CD4-positive, alpha-beta memory T cell (primary cell): ENCODE measurements at places on chromosomes 11 and 22. TPM values are rescaled to one million over a fixed set of nuclear protein-coding genes. Genes with fewer than 3 reads are reported as not detected.
A peak's percentile ranks its signal among the peaks of the same experiment; 100 is the strongest.

KRTAP5-10 gene
- total RNA-seq = not detected

DNA sequence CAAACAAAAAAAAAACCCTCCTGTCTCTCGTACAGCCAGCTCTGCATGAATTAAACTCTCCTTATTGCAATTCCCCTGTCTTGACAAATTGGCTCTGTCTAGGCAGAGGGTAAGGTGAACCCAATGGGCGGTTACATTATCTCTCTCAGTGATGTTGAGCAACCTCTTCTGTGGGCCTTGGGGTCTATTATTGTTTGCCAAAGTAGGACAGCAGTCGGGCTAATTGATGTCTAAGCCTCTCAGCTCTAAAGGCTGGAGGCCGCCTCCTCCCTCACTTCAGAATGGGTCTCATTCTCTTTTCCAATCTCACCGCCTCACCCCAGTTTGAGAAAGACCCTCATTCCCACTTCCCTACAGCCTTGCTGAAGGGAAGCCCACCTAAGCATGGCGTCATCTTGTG is 1.3 kb upstream of the SLC25A45 start:
- H3K36me3 ChIP-seq = peaks cover 12% of the 10 kb centered on the region
- H3K4me1 ChIP-seq = peaks cover 74% of the 10 kb centered on the region
- no peak for DNase-seq

DNA sequence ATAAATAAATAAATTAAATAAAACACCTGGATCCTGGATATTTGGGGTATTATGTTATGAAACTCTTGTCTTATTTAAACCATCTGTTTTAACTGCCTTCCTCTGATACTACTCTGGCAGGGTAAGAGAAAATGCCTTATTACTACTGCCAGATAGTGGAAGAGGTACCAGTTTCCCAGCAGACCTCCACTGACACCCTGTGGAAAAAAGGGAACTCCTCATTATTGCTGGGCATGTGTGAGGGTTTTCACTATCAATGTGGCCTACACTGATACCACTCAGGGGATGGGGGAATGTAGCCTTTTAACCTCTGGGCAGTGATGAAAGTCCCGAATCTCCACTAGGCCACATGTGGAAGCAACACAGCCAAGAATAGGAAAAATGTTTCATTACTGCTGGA is 121.0 kb downstream of the LUZP2 start:
- DNase-seq = no peak
- no peak overlapping the region for H3K27ac ChIP-seq
- H3K36me3 ChIP-seq = no peaks in the 10 kb centered on the region
- H3K27me3 ChIP-seq = no peaks in the 10 kb centered on the region
- H3K4me3 ChIP-seq = no peak overlapping the region
- no peaks in the 10 kb centered on the region for H3K4me1 ChIP-seq

CFAP68 gene
- total RNA-seq = 18.7 TPM

SYT9 gene
- total RNA-seq = not detected

DNA sequence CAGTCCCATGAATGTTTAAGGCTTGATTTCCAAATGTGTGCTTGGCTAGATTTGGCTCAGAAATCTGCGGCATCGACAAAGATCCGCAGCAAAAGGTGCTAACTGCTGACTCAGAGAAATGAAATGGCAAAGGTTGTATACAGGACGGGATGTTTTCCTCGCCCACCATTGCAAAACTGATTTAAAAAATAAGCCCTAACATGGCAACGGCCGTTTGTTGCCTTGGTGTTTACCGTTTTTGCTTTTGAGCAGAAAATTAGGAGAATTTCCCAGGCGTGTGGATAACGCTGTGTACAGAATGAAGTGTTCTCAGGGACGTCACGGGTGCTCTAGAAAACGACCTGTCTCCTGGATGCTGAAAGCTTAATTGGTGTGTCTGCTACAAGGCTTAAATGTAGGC is 70.2 kb downstream of the ARHGAP8 start:
- H3K36me3 ChIP-seq = no peaks in the 10 kb centered on the region
- no peak overlapping the region for H3K27ac ChIP-seq
- H3K27me3 ChIP-seq = no peaks in the 10 kb centered on the region
- no peak overlapping the region for H3K4me3 ChIP-seq
- no peak for DNase-seq

- no peak overlapping the region for H3K27ac ChIP-seq
- no peak overlapping the region for H3K4me3 ChIP-seq
- no peak for DNase-seq
- H3K4me1 ChIP-seq = no peaks in the 10 kb centered on the region
- H3K27me3 ChIP-seq = no peaks in the 10 kb centered on the region
Observed at GRCh38 chr11:83355391-83355790, 69.2 kb upstream of the CCDC90B start.

- H3K36me3 ChIP-seq = no peaks in the 10 kb centered on the region
- H3K27ac ChIP-seq = no peak overlapping the region
- no peaks in the 10 kb centered on the region for H3K27me3 ChIP-seq
- DNase-seq = no peak
Observed at GRCh38 chr22:32622744-32623110, 148.1 kb downstream of the FBXO7 start.

DNA sequence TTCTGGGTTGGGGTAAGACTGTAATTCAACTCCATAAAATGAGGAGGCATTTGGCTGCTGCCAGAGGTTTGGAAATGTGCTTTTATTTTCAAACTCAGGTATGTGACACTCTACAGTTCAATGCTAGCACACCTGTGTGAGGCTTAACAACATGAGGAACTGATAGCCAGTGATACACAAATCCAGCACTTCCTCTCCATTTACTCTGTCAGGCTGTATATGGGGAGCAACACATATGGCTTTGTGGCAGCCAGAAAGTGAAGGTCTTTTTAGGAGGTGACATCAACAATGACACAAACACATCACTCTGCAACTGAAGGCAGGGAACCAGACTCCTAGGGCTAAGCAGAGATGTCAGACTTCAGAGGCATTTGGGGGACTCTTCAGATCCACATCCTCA is 4.6 kb upstream of the LYVE1 start:
- H3K27me3 ChIP-seq = no peaks in the 10 kb centered on the region
- DNase-seq = no peak
- H3K4me3 ChIP-seq = no peak overlapping the region
- H3K27ac ChIP-seq = no peak overlapping the region
- no peaks in the 10 kb centered on the region for H3K4me1 ChIP-seq

CCDC89 gene
- 0.70 TPM for total RNA-seq

SLC22A25 gene
- not detected for total RNA-seq

DNA sequence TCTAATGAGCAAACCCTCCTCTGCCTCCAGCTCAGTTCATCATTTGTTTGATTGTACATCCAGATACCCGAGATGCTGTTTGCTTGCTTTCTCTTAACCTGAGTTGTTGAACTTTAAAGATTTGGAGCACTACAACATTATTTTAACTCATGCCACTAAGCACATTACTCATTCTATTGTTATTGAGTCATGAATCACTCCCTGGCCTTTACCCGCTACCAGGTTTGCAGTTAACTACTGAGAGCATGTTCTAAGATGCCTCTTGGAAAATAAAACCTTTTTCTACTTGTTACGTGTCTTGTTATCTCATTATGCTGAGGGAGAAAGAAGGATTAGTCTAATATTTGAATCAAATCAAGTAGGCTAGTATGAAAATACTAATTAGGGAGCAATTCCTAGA is 720.6 kb upstream of the ANO5 start:
- no peaks in the 10 kb centered on the region for H3K36me3 ChIP-seq
- H3K4me3 ChIP-seq = no peak overlapping the region
- no peaks in the 10 kb centered on the region for H3K27me3 ChIP-seq
- H3K4me1 ChIP-seq = no peaks in the 10 kb centered on the region

GRCh38 chr22:36884349-36885158 is 23.7 kb downstream of the NCF4 start:
- no peak overlapping the region for H3K27ac ChIP-seq
- H3K4me1 ChIP-seq = peaks cover 21% of the 10 kb centered on the region
- no peak overlapping the region for H3K4me3 ChIP-seq
- no peaks in the 10 kb centered on the region for H3K36me3 ChIP-seq
- DNase-seq = no peak
- H3K27me3 ChIP-seq = no peaks in the 10 kb centered on the region

DNA sequence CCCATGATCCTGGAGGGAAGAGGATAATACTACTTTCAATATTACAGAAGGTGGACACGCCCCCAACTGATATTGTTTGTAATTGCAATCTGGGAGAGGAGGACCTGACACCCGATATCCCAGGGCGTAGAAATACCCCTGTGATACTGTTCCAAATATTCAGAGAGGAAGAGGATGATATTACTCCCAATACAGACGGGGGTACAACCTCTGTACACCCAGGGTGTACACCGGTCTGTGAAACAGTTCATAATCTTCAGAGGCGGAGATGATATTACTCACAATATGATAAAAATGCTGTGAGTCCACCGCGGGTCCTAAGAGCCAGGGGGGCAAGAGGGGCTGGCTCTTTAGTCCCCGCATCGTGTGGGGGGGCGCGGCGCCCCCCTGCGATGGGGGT is 57.2 kb upstream of the ALDH3B2 start:
- H3K4me1 ChIP-seq = peaks cover 7% of the 10 kb centered on the region
- no peaks in the 10 kb centered on the region for H3K36me3 ChIP-seq
- no peak overlapping the region for H3K27ac ChIP-seq
- no peak overlapping the region for H3K4me3 ChIP-seq
- H3K27me3 ChIP-seq = no peaks in the 10 kb centered on the region

- peaks cover 4% of the 10 kb centered on the region for H3K4me1 ChIP-seq
- H3K4me3 ChIP-seq = peak overlapping the region; percentile 67
- peak overlapping the region; percentile 59 for H3K27ac ChIP-seq
- peak; percentile 83 for DNase-seq
- H3K27me3 ChIP-seq = no peaks in the 10 kb centered on the region
Observed at GRCh38 chr22:36977401-36977861, 41.8 kb downstream of the TST start.

POLD4 gene
- 87.9 TPM for total RNA-seq

DNA sequence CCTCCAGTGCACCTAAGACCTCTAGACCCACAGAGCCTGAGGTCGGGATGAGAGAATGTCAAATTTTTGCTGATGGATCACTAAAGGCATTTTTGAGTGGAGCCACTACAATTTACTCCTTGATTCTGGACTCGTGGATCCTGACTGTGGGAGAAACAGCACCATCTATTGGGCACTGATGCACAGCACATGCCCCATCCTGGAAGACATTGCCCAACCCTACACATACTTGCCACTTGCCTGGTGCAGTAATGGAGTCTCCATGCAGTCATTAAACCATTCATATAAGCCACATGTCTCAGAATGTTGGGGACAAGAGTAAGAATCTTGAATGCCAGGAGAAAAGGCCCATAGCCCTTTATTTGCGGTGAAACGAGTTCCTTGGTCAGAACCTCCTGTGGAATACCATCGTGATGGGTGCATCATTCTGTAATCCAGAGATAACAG is 103.9 kb downstream of the GGTLC2 start:
- peaks cover 11% of the 10 kb centered on the region for H3K4me1 ChIP-seq
- H3K27ac ChIP-seq = no peak overlapping the region
- H3K27me3 ChIP-seq = no peaks in the 10 kb centered on the region
- H3K4me3 ChIP-seq = no peak overlapping the region
- DNase-seq = no peak

- H3K27me3 ChIP-seq = no peaks in the 10 kb centered on the region
- no peak for DNase-seq
- H3K4me1 ChIP-seq = no peaks in the 10 kb centered on the region
- H3K36me3 ChIP-seq = no peaks in the 10 kb centered on the region
- H3K4me3 ChIP-seq = no peak overlapping the region
Observed at GRCh38 chr11:70103256-70103975, 25.3 kb downstream of the ANO1 start.

GRCh38 chr11:15189189-15189588 is 74.5 kb downstream of the INSC start:
- H3K36me3 ChIP-seq = no peaks in the 10 kb centered on the region
- no peak overlapping the region for H3K4me3 ChIP-seq
- no peaks in the 10 kb centered on the region for H3K27me3 ChIP-seq
- H3K27ac ChIP-seq = no peak overlapping the region
- DNase-seq = no peak

GRCh38 chr22:26286091-26286820 is 117.0 kb downstream of the SEZ6L start:
- H3K27me3 ChIP-seq = no peaks in the 10 kb centered on the region
- DNase-seq = no peak
- no peak overlapping the region for H3K27ac ChIP-seq
- no peak overlapping the region for H3K4me3 ChIP-seq
